ENCODE measurements at places on chromosomes 1 and 21.
A peak's percentile ranks its signal among the peaks of the same experiment; 100 is the strongest.

DNA sequence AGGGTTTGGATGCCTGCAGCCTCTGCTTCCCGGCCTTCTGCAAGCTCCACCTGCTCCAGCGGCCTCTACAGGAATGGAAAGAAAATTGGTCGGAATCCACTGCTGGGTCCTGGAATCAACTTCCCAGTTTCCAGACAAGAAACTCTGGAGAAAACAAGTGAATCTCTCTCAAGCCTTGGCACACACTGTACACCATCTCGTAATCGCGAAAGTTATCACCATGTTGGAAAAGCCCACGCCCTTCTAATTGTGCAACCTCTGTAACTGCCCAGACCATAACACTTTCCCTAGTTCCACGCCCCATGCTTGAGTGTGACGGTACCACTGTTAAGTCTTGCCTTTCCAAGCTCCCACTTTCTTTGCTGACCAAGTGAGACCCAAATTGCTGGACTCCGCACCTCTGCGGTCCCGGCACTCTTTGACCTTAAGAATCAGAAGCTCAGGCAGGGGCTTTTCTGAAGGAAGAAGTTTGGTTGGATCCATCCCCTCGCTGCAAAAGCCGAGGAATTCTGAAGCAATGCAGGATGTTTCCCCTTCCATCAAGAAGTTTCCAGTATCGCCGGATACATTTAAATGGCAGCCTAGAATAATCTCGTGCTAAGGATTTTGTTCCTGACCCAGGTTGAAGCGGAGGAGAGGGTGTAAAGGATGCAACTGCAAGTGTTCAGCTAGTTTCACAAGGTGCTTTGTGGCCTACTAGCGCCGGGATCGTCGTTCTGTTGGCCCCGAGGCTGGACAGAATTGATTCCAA, 6.2 kb downstream of the NR5A2 start:
- DNase-seq: no peak

DNA sequence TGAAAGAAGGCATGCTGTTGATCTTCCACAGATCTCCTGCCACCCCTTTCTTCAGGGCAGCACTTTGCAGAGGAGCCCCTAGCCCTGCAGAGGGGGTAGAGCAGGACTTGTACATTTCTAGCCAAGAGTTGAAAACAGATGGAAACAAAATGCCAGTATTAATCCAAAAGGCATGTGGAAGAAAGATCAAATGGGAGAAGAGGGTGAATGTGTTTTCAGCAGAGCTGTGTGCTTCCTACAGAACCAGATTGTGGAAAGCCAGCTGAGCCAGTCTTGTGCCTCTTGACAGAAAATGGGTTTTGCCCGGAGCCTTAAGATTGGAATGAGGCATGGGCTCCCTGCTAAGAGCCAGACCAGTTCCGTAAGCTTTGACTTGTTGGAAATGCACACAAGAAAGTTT, 105.2 kb upstream of the TSPAN2 start:
- DNase-seq: no peak

GRCh38 chr1:1809489-1809888, 31.2 kb upstream of the NADK start:
- no peak for DNase-seq

DNA sequence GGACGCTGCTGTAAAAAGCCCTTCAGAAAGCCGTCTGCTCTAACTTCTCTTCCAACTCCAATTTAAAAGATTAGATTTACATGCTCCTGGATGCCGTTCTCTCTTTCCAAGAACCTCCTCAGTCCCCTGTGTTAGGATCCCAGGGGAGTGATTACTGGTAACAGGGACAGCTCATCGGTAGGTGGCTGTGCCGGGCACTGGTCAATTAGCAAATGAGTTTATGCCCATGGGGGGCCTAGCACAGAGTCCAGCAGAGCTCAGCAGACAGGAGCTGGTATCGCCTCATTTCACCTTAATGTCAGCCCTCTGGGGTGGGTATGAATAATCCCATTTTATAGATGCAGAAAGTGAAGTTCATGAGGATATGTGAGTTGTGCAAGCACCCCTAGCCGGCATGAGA, 191.9 kb downstream of the GRIK3 start:
- DNase-seq: no peak

- DNase-seq: no peak
Observed at GRCh38 chr1:161913482-161914140, 110.1 kb downstream of the OLFML2B start.

DNA sequence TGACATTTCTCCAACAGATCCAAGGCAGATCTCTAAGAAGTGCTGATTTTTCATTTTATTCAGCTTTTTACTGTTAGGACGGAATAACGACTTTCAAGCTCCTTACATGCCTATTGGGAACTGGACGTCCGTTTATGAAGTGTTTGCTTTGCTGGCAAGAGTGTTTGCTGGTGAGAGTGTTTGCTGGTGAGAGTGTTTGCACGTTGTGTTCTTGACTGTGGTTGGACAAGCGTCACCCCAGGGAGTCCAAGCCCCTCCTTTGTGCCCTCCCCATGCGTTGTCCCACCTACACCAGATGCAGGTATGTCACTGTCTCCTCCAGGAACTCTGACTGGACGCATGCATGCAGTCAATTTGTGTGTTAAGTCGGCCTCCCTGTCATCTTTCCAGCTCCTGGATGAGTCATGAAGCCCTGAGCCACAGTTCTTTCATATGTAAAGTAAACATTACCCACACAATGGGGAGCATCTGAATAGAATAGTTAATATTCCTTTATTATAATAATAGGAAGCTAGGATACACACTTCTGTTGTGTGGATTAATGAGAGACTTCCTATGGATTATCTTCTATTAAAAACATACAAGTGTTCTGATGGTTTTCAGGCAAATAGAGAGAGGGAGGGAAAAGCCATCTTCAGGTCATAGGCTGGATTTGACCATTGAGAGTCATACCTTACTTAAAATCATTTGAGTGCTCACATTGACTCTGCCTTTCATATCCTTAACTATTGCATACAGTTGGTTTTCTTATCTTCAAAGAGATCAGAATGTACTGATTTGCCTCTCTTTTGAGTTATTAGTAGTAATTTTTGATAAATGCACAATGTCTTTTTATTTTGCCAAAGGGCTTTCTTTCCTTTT, 119.2 kb downstream of the GALNT2 start:
- peak; percentile 70 for DNase-seq

- no peak for DNase-seq
Observed at GRCh38 chr1:33086384-33086850, 5.5 kb downstream of the AZIN2 start.

- no peak for DNase-seq
Observed at GRCh38 chr21:34887105-34887442, 162.0 kb downstream of the RUNX1 start.

GRCh38 chr1:149934356-149934755, 2.3 kb downstream of the MTMR11 start:
- DNase-seq: no peak

- DNase-seq: no peak
Observed at GRCh38 chr21:15614766-15615165, 115.0 kb upstream of the USP25 start.

GRCh38 chr1:54944610-54945392, 35.6 kb upstream of the TMEM61 start:
- peak; percentile 50 for DNase-seq

DNA sequence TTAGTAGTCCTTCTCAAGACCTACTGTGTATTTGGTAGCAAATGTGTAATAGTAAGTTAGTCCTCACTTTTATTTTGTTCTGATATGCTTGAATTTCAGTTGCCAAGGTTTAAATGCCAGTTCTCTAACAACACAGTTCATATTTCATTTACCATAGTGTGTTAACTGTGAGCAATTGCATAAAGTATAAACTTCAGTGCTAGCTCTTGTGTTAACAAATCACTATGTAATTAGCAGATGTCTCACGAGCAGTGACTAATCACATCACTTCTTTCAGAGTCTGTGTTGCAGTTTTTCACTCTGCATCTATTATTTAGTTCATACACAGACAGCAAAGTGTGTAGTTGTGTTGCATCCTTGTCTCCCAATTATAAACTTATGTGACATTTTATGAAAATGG, 47.8 kb downstream of the ZMYM4 start:
- DNase-seq: no peak

- DNase-seq: no peak
Observed at GRCh38 chr1:230441183-230442029, 15.3 kb upstream of the PGBD5 start.

DNA sequence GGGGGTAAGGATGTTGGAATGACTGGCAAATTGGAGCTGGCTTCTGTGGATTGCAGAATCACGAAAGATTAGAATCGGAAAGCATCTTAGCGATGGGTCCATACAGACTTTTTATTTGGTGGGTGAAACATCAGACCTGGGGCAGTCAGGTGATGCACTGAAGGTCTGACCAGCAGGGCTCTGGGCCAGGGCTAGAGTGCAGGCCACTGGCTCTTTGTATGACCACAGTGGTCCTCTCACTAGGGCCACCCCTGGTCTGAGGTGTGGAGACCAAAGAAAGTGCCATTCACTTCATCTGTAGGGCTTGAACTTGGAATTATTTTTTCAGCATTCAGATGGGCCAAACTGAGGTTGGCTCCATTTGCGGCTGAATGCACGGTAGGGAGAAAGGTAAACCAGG, 306.4 kb downstream of the RPS6KC1 start:
- DNase-seq: no peak

GRCh38 chr1:38915352-38915948, 26.2 kb downstream of the RHBDL2 start:
- DNase-seq: no peak

DNA sequence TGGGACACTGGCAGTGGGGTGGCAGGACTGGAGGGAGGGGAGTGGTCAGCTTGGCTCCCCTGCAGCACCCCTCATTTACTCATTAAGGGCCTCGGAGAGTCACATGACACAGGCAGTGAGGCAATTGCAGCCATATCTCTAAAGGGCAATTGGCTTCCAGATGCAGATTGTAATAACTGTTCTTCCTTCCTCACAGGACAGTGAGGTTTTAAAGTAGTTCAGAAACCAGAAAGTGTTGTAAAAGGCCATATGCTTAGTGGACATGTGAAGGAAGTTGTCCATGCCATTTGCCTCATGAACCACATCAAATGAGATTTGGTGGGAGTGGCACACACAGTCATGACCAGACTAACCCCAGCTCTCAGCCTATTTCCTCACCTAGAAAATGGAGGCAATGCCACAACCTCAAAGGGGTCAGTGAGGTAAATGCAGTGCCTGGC, 11.1 kb downstream of the MTX1 start:
- DNase-seq: no peak

GRCh38 chr21:42545317-42545716, 31.7 kb downstream of the SLC37A1 start:
- DNase-seq: no peak

- DNase-seq: no peak
Observed at GRCh38 chr1:119286587-119287181, 81.9 kb upstream of the HAO2 start.

- DNase-seq: no peak
Observed at GRCh38 chr1:203556047-203556851, 62.3 kb downstream of the OPTC start.

DNA sequence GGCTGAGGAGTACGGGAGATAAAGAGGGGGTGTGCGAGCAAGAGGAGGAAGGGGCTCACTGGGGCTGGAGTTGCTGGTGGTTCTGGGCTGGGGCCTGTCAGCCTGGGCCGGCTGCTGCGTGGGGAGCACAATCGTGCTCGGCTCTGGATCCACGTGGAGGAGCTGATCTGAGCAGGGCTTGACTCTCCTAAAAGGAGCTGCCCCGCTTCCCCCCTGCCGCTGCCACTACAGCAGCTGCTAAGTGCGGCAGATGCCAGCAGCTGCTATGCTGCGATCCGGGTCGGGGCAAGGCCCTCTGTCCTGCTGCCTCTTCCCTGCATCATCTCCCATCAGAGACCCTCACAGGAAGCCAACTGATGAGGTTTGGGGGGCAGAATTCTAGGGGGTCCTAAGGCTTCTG, 165.9 kb downstream of the PCBP3 start:
- no peak for DNase-seq

- no peak for DNase-seq
Observed at GRCh38 chr1:198776602-198777029, 137.8 kb downstream of the PTPRC start.

DNA sequence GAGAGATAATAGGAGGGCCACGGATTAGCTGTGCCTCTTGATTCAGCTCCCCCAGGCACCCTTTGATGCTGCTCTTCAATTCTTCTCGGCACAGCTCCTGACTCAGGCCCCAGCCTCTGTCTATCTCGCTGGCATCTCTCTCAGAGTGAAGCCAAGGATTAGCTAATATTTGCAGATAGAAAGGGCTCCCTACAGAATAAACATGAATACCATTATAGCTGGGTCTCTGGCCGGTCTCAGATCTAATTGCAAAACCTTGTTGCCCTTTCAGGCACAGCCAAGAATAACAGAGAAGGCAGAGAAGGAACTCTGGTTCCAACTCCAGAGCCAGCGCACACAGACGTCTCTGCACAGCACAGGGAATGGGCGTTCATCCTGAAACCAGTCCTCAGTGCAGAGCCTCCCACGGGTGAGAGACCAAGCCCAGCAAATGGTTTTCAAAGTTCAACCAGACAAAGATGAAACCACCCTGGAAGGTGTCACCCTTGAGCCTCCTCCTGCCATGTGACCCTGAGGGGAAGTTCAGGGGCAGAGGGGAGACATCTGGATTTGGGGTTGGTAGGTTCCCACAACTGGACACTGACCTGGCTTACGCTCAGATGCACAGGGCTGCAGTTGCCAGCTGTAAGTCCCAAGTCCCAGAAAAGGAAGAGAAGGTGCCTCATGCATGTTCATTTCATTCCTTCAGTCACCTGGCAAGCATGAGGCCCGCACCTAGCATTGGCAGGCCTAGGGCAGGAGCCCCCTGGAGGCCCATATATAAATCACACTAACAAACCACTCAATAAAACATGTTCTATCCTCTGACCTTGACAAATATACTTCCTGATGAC, 394.0 kb downstream of the NPHP4 start:
- DNase-seq: no peak

GRCh38 chr1:228555074-228555994, 68.2 kb downstream of the RNF187 start:
- no peak for DNase-seq

DNA sequence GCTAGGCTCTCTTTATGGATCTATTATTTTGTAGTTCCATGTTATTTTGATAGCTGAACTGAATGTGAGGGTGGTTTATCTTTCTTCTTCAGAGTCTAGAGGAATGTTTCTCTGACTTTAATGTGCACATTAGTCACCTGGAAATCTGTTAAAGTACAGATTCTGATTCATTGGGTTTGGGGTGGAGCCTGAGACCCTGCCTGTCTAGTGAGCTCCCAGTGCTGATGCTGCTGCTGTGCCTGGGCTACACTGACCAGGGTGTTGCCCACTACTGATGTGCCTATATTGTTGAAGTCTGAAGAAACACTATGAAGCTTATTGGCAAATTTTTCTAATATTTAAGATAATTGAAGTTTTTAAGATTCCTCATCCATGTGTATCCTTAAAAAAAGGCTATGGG, 35.9 kb downstream of the CD46 start:
- DNase-seq: no peak
